SK-N-MC (cell line): ENCODE measurements at places on chromosomes 13 and 19.
A peak's percentile ranks its signal among the peaks of the same experiment; 100 is the strongest.

DNA sequence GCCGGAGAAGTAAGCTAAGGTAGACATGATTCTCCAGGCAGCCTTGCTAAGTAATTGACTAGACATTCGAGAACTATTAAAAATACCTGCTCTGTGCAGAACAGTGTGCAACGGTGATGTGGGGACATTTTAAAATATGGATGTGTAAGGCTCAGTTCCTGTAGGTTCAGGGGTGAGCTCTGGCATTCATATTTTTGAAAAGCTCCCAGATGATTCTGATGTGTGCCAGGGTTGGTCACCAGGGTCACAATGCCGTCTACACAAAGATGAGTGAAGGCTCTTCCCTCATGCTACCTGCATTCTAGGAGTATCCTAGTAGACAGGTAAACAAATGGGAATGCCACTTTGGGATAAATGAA lies 702 bp upstream of the EPSTI1 start:
- no peak for DNase-seq

- peak; percentile 32 for DNase-seq
Observed at GRCh38 chr13:53694814-53695532, 666.4 kb downstream of the OLFM4 start.

GRCh38 chr19:45352914-45353796 lies 12.6 kb downstream of the KLC3 start:
- no peak for DNase-seq

- no peak for DNase-seq
Observed at GRCh38 chr13:24713022-24713421, 32.8 kb downstream of the ATP12A start.

DNA sequence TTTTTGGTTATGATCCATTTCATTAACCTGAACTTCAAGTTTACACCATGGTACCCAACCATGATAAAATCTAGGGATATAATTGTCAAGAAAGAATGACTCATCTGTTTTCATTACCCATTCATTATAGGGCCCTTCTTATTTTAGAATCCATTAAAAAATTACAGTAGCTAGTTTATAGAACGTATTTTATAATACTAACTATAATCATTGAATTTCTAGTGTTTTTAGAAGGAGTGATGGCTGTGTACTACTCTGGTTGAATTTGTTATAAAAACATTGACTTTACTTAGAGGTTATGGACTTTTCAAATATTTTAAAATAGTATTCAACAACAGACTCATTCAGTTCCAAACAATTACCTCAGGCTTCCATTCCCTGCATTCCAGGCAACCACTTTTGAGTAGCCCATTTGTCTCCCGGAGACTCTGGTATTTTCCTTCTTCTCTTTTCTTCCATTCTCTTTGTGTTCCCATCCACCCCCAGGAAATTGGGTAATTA lies 71.9 kb upstream of the KLF12 start:
- DNase-seq, result no peak

DNA sequence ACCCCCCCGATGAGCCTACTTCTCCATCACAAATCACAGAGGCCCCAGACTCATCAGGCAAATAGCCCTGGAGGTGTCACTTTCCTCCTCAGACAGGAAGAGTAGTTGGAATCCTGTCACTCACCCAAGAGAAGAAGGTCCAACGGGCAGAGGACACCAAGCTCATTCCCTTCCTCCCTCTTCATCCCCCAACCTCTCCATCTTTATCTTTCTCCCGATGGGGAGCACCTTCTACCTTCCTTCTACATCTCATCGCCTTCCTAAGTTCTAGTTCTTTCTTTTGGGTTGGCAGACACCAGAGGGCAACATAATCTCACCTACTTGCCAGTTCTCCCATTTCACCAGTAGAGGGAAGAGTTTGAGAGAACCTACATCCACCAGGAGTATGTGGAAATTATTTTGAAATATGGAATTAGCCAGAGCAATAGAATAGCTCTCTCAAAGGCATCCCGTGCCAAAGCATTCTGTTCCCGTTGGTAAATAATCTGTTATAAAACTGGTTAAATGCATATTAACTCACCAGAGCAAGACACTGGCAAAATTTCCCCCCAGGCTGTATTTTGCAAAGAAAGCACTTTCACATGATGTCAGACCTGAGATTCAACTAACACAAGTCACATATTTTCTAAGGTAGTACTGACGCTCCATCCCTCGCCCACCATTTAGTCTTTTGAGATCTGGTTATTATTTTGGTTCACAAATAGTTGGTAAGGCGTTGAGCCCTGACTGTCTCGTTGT lies 55.0 kb downstream of the ZIC5 start:
- DNase-seq, result peak; percentile 77

DNA sequence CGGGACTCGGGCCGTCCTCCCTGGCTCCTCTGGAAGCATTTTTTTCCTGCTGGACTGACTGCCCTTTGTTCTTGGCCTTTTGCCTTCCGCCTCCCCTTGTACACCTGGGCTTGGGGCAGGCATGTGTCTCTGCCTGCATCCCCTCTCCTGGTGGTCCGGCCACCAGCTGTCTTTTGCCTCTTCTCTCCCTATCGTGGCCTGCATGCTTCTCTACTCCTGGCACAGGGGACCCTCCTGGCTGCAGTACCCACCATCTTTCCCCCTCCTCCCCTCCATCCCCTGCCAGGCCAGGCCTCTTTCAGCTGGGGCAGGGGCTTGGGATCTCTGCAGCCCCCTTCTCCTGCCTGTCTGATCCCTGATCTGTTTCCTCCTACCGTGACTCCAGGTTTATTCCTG lies 12.1 kb downstream of the WTIP start:
- DNase-seq, result no peak

DNA sequence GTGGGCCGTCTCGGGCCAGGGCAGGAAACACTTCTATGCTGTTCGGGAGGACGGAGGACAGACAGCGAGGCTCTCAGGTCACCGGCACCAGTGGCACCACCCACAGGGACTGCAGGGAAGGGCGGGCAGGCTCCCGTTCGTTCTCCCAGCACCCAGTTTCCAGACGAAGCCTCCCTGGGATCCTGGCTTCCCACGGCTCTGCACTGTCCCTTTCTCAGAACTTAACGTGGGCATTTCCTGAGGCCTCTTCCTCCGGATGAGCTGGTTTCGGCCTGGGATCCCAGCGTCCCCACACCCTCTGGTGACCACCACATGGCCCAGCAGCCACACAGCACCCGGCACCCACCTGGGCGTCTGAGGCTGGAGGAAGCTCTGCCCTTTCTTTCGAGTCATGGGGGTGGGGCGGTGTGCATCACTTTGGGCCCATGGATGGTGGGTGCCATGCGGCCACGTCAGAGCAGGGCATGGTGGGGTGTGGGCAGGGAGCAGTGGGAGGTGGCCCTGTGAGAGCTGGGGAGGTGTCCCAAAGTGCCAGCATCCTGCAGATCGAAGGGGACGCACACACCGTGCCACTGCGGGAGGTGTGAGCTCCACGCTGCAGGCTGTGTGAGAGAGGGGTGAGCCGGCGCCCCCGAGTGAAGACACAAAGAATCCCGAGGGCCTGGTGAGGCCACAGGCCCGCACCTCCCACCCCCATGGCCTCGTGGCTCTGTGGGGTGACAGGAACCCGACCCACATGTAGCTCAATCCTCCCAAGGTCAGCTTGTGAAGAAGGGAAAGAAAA lies 38.7 kb upstream of the GRTP1 start:
- DNase-seq, result no peak

DNA sequence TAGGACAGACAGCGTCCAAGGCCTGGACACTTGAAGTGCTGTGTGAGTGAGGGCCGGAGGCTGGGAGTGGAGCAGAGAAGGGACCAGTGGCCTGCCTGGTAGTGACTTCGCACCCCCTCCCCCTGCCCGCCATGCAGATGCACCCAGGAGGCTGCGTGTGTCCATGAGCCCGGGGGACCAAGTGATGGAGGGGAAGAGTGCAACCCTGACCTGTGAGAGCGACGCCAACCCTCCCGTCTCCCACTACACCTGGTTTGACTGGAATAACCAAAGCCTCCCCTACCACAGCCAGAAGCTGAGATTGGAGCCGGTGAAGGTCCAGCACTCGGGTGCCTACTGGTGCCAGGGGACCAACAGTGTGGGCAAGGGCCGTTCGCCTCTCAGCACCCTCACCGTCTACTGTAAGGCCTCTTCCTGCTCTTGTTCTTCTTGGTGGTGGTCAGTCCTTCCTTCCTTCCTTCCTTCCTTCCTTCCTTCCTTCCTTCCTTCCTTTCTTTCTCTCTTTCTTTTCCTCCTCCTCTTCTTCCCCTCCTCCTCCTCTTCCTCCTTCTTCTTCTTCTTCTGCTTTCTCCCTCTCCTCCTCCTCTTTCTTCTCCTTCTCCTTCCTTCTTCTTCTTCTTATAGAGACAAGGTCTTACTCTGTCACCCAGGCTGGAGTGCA lies 6.0 kb upstream of the FFAR1 start:
- no peak for DNase-seq

DNA sequence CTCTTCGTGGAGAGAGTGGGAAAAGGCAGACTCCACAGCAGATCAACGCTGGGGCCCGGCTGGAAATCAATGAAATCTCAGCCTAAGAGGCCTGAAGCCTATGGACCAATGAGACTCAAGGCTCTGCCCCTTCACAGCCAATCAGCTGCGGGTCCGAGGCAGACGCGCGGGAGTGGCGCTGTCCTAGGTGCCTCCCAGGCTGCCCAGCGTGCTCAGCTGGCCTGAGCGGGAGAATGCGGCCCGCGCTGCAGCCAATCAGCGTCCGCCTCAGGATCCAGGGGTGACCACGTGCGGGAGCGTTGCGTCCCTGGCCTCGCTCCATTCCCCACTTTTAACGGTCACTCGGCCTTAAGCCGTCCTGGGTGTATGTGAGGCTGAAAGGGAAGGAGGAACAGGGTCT lies at the start of gene ZBTB32:
Gene ZBTB32, plus strand, starts transcription at position 341 of the 400 bp plus-strand sequence. CDS start 10,069 bp downstream, outside the sequence.
- no peak for DNase-seq

DNA sequence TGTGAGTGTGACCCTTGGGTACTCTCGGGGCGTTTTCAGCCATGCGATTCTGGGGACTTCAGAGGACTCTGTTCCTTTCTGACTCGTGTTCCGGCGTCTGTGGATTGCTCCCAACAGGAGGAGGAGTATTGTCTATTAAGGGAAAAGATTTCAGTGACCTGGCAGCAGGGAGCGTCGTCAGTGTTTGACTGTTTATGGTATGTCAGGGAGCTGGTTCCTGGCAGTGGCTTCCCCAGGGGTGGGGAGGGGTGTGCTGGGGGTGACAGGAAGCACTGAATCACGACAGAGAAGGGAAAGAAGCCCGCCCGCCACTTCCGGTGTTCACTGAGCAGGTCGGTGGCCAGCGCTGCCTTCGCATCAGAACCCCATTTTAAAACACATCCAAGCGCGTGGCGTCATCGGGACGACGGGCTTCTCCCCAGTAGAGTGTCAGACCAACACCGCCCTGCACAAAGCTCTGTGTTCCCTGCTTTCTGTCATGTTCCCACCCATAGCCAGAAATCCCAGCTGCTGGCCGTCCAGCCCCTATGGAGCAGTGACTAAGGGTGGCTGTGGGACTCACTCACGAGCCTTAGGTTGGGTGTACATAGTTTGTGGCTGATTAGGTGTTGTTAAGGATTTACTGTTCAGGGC lies 33.8 kb downstream of the COL4A2 start:
- no peak for DNase-seq

DNA sequence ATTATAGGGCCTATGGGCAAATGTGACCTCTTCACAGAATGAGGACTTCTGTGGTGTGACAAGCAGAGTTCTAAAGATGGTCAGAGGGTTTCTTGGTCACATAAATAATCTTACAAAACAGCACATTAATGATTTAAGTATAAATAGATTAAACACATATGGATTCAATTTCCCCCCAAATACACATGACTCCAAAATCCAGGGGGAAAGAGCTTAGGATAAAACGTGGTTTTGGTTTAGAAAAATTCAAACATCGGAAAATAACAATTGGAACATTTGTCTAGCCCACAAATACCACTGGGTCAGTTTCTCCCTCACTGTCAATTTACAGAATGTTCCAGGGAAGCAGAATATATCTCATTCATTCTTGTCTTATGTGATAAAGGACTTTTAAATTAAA lies 283.1 kb downstream of the COG6 start:
- DNase-seq, result no peak

GRCh38 chr13:59398127-59398526 lies 765.6 kb downstream of the DIAPH3 start:
- DNase-seq, result no peak

GRCh38 chr13:50352720-50353480 lies 337.7 kb downstream of the KCNRG start:
- DNase-seq, result no peak

- no peak for DNase-seq
Observed at GRCh38 chr13:28955264-28955966, 135.3 kb downstream of the MTUS2 start.

- DNase-seq, result no peak
Observed at GRCh38 chr13:73070451-73071098, 11.8 kb downstream of the KLF5 start.
